ENCODE measurements at places on chromosomes 1 and 21. TPM values are rescaled to one million over a fixed set of nuclear protein-coding genes. Genes with fewer than 3 reads are reported as not detected.

Gene PDC
- not detected for total RNA-seq

Gene HCN3
- 0.72 TPM for total RNA-seq

Gene GNPAT
- total RNA-seq: 50.5 TPM

Gene ETV3L
- total RNA-seq: not detected

DNA sequence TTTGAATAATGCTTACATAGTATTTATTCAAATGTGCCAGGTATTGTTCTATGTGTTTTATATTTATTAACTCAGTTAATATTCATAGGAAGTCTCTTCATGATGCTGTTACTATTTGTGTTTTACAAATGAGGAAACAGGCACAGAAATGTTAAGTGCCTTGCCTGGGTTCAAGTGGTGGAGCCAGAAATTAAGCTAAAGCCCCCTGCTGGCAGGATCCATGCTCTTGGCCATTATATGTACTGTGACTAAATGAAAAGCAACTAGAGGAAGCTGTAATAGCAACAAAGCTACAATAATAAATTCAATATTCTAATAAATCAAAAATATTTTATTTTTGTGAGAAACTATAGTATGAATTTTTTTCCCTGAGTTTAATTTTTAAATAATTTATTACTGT, 30.0 kb downstream of the IARS2 start:
- H3K36me3 ChIP-seq: peaks cover 42% of the 10 kb centered on the region
- H3K4me3 ChIP-seq: no peak overlapping the region
- H3K27ac ChIP-seq: no peak overlapping the region
- no peaks in the 10 kb centered on the region for H3K27me3 ChIP-seq
- DNase-seq: no peak
- no peaks in the 10 kb centered on the region for H3K4me1 ChIP-seq

GRCh38 chr1:12601700-12602658, 16.0 kb downstream of the DHRS3 start:
- DNase-seq: no peak
- H3K4me3 ChIP-seq: no peak overlapping the region
- peak overlapping the region; percentile 71 for H3K27ac ChIP-seq
- H3K4me1 ChIP-seq: peaks cover 63% of the 10 kb centered on the region
- H3K27me3 ChIP-seq: no peaks in the 10 kb centered on the region

- no peak overlapping the region for H3K27ac ChIP-seq
- H3K4me3 ChIP-seq: no peak overlapping the region
- H3K4me1 ChIP-seq: no peaks in the 10 kb centered on the region
These were observed 114.6 kb downstream of the NTPCR start for GRCh38 chr1:233064988-233065387.

DNA sequence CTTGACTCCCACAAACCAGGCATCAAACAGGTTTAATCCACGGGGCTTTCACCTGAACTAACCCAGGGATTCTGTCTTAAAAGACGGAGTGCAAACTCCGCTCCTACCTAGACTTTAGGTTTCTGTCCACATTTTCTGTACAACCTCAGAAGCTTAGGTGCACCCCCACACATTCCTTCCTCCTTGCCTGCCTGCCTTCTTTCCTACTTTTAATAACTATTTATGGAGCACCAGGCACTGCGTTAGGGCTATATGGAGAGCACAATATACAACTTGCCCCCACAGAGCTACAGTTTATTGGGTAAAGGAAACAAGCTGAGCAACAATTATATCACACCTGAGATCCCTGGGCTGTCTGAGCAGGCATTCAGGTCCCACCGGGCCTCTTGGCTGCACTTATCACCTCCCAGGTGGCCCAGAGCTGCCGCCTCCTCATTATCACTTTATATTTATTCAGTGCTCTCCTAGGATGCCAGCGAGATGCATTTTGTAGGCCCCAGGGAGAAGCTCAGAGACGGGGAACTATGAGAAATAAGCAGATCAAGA, 64.1 kb downstream of the DNTTIP2 start:
- H3K27ac ChIP-seq: no peak overlapping the region
- no peak overlapping the region for H3K4me3 ChIP-seq
- no peak for DNase-seq
- H3K27me3 ChIP-seq: no peaks in the 10 kb centered on the region

GRCh38 chr1:97507863-97508262, 413.0 kb downstream of the DPYD start:
- peaks cover 4% of the 10 kb centered on the region for H3K36me3 ChIP-seq
- H3K27ac ChIP-seq: peak overlapping the region; percentile 12
- H3K4me3 ChIP-seq: no peak overlapping the region
- DNase-seq: no peak

DNA sequence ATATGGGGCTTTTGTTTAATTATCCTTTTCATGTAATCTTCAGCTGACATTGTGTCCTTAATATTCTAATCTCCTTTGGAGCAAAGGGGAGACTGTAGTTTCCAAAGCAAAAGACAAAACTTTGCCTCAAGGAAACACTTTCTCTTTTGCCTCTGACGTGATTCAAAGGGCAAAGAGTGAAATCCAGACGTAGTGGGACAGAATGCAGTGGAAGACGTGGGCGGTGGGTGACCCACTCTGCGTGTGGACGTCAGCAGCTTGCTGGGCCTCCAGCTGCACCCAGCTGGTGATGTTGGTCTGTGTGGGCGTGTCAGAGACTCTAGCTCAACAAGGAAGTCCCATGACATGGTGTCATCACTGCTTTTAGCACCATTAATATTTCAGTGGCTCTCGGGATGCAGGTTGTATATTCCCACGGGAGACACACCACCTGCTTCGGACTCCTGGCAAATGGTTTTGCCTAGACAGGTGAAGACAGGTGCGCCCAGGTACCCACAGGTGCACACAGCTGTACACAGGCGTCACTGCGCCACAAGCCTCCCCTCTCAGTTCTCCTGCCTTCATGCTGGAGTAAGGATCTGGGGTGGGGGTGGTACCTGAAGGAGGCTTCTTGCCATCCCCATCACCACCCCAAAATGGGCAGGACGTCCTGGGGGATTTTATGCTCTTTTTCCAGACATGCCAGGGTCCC, 292.1 kb upstream of the VAMP3 start:
- peaks cover 14% of the 10 kb centered on the region for H3K4me1 ChIP-seq
- peak overlapping the region; percentile 48 for H3K27ac ChIP-seq
- no peak overlapping the region for H3K4me3 ChIP-seq
- H3K36me3 ChIP-seq: no peaks in the 10 kb centered on the region
- DNase-seq: peak; percentile 72
- H3K27me3 ChIP-seq: no peaks in the 10 kb centered on the region

DNA sequence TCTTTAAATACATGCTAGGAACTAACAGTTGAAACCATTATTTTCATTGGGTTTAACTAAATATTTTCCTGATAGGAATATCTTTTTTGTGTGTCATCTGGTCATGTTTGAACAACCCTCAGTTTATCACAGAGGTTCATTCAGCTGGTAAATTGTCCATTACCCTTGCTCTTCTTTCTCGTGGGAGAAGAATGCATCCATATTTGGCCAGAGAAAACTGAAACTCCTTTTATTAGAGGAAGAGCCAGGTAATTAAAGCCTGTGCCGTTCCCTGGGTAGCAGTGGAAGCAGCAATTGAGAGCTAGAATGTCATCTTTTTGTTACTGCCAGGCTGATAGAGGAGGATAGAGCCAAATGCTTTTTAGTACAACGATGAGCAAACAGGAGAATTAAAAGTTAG, 587.2 kb upstream of the ZRANB2 start:
- no peak for DNase-seq
- no peak overlapping the region for H3K4me3 ChIP-seq
- no peaks in the 10 kb centered on the region for H3K4me1 ChIP-seq
- no peak overlapping the region for H3K27ac ChIP-seq

- H3K4me3 ChIP-seq: no peak overlapping the region
- no peaks in the 10 kb centered on the region for H3K36me3 ChIP-seq
- H3K27me3 ChIP-seq: no peaks in the 10 kb centered on the region
- no peak overlapping the region for H3K27ac ChIP-seq
- DNase-seq: no peak
These were observed 18.0 kb downstream of the COLGALT2 start for GRCh38 chr1:184019506-184019905.

DNA sequence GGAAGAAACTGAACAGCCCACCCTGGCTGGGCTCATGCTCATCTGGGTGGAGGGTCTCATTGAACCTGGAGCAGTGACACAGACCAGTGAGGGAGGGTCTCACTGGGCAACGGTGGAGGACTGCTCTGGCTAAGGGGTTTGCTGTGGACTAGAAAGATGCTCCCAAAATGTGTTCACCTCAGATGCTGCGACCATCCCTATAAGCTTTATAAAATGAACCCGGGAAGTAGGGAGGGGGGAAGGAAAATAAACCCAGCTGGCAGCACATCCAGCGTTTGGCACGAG, 34.5 kb upstream of the LBR start:
- no peaks in the 10 kb centered on the region for H3K27me3 ChIP-seq
- no peak overlapping the region for H3K27ac ChIP-seq
- no peaks in the 10 kb centered on the region for H3K36me3 ChIP-seq
- no peak for DNase-seq

DNA sequence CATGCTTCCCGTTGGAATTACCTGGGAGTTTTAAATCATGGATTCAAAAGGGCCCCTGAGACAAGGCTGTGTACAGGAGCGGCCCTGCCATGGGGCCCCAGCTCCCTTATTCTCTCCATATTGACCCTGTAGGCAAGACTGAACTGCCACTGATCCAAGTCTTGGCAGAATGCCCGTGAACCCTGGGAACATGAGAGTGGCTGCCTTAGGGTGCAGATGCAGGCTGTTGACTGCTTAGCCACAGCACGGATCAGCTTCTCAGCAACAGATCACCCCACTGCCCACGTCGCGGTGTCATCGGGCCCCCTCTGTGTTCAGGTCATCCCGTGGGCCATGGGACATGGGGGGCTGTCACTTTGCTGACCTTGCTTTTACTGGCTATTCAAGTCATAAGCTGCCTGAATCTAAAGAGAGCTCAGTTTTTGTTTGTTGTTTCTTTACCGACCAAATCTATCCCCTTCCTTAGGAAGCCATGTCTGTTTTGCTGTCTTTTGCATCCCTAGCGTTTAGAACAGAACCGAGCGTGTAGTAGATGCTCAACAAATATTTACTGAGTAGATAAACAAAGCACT, 83.4 kb downstream of the MATN1 start:
- no peaks in the 10 kb centered on the region for H3K36me3 ChIP-seq
- H3K27me3 ChIP-seq: peaks cover 8% of the 10 kb centered on the region
- H3K4me3 ChIP-seq: no peak overlapping the region

DNA sequence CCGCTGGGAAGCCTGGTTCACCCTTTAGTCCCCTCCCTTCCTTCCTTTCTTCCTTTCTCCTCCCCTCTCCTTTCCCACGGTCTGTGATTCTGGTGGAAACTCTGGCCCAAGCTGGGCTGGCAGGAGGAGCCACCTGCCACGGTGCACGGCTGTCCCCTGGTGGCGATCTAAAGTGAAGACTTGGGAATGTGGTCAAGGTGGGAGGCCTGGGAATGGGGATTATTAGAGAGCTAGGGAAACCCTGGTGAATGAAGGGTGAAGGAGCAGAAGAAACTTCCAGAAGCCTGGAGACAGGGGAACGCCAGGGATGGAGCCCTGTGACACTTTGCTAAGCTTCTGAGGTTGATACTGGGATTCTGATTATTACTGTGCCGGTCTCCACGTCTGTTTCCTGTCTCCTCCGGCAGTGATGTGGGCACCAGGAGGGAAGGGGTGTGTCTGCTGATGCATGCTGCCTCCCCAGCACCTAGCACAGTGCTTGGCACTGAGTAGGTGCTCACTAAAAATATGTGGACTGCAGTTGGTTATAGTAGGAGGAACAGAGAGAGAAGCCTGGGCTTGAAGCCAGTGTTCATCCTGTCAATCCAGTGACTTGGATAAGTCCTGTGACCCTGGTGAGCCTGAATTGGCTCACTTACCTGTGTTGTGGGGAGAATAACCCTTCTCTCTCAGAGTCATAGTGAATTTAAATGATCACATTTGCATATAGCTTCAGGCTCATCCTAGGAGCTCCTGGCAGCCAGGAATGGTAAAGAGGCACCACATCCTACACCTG, 71.2 kb upstream of the NBPF3 start:
- no peaks in the 10 kb centered on the region for H3K36me3 ChIP-seq
- no peak overlapping the region for H3K4me3 ChIP-seq
- peak; percentile 80 for DNase-seq
- no peaks in the 10 kb centered on the region for H3K27me3 ChIP-seq
- H3K27ac ChIP-seq: no peak overlapping the region

GRCh38 chr1:167294528-167294927, 73.8 kb downstream of the POU2F1 start:
- no peaks in the 10 kb centered on the region for H3K27me3 ChIP-seq
- no peaks in the 10 kb centered on the region for H3K36me3 ChIP-seq
- H3K4me1 ChIP-seq: no peaks in the 10 kb centered on the region
- no peak overlapping the region for H3K4me3 ChIP-seq

- DNase-seq: no peak
- no peak overlapping the region for H3K4me3 ChIP-seq
- H3K27ac ChIP-seq: no peak overlapping the region
- no peaks in the 10 kb centered on the region for H3K4me1 ChIP-seq
These were observed 22.0 kb downstream of the SERINC2 start for GRCh38 chr1:31434979-31435378.

DNA sequence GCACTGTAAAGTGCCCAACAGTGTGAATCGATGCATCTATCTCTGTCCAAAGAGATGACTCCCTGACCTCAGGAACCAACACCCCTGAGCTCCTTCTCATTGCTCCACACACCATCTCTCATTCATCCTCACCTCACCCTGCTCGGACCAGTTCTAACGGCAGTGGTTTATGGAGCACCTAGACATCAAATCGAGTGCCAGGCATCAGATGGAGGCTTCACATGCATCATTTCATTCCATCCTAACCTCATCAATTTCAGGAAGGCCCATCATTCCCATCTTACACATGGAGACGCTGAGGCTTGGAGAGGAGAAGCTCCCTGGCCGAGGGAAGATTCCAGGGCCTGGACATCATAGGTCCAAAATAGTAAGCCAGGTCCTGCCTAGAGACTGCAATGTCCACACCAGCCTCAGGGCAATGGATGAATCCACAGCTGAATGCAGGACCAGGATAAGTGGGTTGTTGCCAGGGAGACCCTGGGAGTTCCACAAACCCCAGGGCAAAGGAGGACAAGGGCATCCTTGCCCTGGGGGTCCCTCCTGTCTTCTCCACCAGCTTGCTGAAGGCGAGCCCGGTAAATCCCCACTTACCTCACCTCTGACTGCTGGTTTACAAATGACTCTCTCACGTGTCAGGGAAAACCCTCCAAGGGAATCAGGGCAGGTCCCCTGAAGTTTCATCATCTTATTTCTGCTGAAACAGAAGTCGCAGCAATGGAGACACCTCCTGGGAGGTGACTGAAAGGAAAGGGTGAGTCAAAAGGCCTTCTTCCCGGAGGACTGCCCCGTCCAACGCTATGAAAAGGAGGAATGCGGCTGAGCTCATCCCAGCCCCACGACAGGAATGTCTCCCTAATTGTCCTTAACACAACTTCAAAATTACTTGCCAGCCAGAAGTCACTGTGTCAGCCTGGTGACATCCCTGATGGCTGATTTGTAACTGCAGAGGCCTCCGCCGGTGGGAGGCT, 9.0 kb upstream of the IFFO2 start:
- no peak for DNase-seq
- no peak overlapping the region for H3K27ac ChIP-seq
- H3K27me3 ChIP-seq: peaks cover 9% of the 10 kb centered on the region
- no peaks in the 10 kb centered on the region for H3K36me3 ChIP-seq
- no peak overlapping the region for H3K4me3 ChIP-seq

- no peak for DNase-seq
- no peaks in the 10 kb centered on the region for H3K36me3 ChIP-seq
- no peaks in the 10 kb centered on the region for H3K27me3 ChIP-seq
- H3K4me3 ChIP-seq: no peak overlapping the region
These were observed 37.5 kb downstream of the TRAPPC10 start for GRCh38 chr21:44049606-44050005.
